ENCODE measurements at places on chromosomes 16 and 17.

GRCh38 chr17:45129940-45130680 lies 2.2 kb downstream of the PLCD3 start:
- no peak for DNase-seq

GRCh38 chr16:66660422-66661209 lies 35.9 kb downstream of the CMTM4 start:
- DNase-seq, result peak; percentile 74

DNA sequence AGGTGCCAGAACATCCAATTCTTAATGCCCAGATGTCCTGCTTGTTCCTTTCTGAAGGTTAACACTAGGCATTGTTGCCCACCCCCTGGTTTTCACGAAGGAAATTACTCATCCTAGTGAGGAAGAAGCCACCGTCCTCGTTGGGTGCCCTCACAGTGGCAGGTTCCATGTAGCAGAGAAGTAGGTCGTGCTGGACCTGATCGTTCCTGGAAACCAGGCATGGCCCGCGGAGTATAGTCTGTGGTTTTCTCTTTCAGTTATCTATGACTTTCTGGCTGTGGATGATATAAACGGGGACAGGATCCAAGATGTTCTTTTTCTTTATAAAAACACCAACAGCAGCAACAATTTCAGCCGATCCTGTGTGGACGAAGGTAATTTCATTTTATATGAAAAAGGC lies 16.5 kb downstream of the RGS11 start:
- no peak for DNase-seq

DNA sequence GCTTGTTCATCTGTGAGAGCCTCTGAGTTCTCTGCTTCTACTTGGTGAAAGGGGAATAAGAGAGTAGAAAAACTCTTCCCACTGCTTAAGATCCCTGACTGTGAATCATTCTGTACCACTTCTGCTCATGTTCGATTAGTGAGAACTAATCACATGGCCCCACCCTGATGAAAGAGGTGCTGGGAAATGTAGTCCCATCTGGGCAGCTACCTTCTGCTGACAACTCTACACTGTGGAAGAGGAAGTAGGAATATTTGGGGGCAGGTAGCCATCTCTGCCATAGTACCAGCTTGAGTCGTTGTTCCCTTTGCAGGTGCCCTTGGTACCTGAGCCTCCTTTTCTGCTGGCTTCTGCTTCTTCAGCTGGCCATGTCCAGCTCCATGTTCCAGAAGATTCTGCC lies 29.9 kb downstream of the NKD1 start:
- no peak for DNase-seq

GRCh38 chr16:83095941-83096692 lies 469.3 kb downstream of the CDH13 start:
- DNase-seq, result no peak

GRCh38 chr17:59757470-59757869 lies 50.0 kb downstream of the VMP1 start:
- no peak for DNase-seq
